ENCODE measurements at places on chromosomes 16 and 17.

DNA sequence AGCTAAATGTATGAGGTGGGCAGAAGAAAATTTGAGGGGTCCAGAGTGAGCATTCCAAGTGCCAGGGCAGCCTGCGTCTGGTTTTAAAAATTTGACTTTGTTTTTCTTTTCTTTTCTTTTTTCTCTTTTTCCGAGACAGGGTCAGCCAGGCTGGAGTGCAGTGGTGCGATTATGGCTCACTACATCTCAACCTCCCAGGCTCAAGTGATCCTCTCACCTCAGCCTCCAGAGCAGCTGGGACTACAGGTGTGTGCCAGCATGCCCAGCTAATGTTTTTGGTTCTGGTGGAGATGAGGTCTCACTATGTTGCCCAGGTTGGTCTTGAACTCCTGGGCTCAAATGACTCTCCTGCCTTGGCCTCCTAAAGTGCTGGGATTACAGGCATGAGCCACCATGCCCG, 15.6 kb downstream of the SMPD3 start:
- DNase-seq: no peak

- DNase-seq: peak; percentile 64
Observed at GRCh38 chr16:14302399-14303181, 231.5 kb downstream of the MRTFB start.

DNA sequence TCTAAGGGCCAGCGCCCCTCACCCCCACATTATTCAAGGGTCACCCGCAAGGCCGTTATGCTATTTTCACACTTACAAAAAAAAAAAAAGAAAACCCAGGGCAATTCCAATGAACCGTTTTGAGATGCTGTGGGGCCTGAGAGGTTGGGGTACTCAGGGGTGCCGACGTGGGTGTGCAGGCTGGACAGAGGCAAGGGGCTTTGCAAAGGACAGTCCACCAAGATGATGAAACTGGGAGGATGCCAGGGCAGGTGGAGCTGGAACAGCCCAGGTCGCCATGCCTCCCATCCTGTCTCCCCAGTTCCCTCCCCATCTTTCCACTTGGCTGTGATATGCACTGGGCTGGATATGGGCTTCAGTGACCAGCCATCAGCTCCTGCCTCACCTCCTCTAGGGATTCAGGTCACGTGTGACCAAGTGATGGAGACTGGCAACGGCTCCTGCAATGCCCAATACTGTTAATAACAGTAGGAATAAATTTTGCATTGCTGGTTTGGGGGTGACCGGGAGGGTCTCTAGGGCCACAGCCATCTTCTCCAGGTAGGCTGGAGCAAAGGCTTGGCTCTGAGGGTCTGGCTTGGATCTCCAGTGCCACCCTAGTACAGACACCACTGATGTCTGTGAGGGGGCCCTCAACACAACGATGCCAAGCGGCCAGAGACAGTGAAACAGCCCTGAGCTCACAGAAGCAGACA, 151.3 kb upstream of the TNRC6C start:
- no peak for DNase-seq

DNA sequence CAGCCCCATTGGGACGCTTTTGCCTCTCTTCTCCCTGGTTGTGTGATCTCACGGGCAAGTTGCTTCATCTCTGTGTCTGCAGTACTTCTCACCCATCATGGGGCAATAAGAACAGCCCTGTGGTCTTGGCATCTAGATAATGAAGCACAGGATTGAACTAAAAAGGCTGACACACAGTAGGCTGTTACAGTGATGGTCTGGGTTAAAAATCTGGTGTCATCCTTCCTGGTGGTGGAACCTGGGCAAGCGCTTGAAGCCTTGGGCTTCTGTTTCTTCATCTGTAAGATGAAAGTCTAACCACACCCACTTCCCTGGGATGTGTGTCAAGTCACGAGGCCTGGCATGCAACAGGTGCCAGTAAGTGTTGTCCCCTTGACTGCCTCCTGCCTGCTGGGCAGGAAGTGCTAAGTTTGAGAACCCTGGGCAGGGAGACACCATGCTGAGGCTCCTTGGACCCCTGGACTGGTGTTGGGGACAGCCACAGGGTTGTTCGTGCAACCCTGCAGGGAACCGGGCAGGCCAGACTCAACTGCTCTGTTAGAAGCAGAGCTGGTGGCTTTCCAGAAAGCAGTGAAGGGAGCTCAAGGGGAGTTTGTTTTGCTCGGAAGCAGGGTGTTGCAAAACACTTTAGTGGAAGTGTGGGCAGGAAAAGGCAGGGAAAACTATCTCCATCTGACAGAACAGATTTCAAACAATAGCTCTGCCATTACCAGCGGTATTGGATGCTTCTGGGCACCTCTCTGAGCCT, 5.9 kb upstream of the MAP2K3 start:
- peak; percentile 33 for DNase-seq

GRCh38 chr16:14509675-14510132, 120.4 kb downstream of the PARN start:
- DNase-seq: peak; percentile 43

DNA sequence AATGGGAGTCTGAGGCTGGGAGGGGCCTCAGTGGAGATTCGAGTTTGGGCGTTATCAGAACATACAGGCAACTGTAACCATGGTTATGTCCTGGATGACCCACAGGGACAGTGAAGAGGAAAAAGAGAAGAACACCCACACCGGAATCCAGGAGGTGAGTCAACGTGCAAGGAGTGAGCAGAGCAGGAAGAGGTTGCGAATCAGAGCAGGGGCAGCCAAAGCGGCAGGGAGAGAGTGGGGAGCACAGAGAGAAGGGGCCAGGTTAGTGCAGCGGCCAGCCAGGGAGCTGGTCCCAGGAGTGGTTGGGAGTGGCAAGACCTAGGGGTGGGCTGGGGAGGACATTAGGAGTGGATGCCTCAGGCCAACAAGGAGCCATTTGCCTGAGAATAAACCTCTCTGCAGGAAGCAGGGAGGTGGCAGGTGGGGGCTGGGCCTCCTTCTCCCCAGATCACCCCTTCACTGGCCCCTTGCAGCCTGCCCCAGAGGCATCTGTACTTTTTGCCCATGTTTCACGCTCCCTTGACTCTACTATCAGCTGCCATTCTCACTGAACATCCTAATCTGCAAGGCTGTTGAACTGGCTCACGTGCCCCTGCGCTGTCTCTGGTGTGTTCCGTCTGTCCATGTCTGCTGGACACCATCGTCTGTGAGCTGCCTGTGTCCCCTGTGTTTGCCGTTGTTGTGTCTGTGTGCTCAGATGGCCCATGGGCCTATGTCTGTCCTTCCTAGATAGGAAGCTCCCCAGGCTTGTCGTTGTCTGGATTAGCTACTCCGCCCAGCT, 5.1 kb downstream of the KRT13 start:
- DNase-seq: peak; percentile 55

DNA sequence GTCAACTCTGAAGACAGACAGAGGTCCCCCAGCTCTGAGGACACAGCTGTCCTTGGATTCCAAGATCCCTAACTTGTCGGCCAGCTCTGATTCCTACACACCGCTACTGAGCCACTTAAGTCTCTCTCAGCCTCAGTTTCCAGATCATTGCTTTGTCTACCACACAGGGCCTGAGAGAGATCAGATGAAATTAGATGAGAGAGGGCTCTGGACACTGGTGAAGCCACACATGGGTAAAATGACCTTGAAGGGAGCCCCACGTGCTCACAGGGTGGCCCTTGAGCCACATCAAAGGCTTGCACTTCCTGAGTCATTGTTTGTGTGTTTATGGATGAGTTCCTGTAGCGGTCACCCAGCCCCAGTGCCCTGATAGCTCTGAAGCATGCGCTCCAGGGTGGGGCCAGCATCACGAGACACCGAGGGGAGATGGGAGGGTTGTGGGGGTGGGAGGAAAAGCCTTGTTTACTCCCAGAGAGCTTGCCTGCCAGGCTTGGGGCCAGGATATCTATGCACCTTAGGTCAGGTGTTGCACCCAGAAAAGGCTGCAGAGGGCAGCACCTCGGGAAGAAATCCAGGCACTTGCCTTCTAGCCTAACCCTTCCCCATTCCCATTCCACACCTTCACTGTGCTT, 32.7 kb upstream of the SLC6A2 start:
- no peak for DNase-seq

GRCh38 chr17:62611728-62612127, 15.7 kb upstream of the MRC2 start:
- DNase-seq: no peak

DNA sequence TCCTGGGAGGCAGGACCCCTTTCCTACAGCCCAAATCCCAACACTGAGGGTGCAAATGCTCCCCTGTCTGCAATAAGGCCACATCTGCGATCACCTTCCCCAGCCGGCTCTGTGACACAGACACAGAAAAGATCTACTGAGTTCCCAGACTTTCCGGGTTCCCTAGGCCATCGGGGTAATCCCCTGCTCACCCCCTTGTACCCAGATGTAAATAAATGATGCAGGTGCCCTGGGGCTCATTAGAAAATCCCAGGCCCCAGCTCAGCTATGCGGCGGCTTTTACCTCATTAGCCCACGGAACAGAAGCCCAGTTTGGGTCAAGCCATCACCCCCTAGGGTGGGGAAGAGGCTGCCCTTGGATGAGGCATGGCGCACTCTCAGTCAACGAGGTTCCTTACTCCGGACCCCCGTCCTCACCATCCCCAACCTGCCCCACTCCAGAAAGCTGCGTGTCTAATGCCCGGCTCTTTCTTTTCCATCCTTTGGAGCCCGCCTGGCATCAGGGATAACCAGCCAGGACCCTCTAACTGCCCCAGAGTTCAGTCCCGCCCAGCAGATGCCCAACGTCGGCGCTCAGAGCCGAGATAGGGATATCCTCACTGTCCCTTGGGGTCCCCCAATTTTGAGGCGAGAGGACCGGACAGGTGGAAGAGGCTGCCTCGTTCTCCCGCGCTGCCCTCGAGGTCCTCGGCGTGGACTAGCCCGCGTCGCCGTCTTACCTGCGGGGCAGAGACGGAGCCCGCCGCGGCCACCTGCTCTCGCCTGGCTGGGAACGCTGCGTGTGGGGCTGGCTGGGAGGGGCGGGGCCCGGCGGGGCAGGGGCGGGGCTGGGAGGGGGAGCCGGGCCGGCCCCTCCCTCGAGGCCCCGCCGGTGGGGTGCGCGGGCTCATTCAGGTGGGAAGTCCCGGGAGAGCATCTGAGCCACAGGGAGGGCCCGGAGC, at the start of gene ZNF385C:
Gene ZNF385C, minus strand, starts transcription at position 783 of the 941 bp plus-strand sequence. CDS start 35,417 bp downstream, outside the sequence.
- DNase-seq: peak; percentile 45

GRCh38 chr16:19380328-19380727, 37.4 kb upstream of the TMC5 start:
- no peak for DNase-seq

DNA sequence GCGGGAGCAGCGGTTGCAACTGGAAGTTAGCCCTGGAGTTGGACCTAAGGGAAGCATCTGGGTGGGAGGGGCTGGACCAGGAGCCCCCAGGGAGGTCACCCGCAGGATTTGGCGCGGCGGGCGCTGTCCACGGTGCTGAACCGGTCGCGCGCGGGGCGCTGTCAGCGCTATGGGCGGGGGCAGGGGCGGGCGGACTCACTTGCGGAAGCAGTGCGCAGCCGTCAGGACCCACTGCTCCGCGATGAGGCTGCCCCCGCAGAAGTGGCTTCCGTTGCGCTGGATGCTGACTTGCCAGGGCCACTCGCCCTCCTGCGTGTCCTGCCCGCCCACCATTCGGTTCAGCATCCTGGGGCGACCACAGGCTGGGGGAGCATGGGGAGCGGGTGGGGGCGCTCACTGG, 4.5 kb downstream of the PRSS27 start:
- DNase-seq: peak; percentile 84

DNA sequence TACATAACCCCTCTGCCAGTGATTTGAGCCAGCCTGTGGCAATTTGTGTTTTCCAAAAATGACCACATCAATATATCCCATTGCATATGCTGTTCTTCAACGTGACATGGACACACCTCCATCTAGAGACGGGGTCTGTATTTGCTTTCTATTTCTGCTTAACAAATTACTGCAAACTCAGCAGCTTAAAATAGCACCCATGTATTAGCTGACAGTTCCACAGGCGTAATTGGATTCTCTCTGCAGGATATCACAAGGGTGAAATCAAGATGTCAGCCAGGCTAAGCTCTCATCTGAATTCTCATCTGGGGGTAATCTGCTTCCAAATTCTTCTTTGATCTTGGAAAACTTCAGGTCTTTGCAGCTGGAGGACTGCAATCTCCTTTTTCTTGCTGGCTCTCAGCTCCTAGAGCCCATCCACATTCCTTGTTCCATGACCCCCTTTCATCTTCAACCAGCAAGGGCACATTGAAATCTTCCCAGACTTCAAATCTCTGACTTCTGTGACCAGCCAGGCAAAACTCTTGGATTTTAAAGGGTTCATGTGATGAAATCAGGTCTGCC, 8.2 kb downstream of the KRT9 start:
- no peak for DNase-seq

DNA sequence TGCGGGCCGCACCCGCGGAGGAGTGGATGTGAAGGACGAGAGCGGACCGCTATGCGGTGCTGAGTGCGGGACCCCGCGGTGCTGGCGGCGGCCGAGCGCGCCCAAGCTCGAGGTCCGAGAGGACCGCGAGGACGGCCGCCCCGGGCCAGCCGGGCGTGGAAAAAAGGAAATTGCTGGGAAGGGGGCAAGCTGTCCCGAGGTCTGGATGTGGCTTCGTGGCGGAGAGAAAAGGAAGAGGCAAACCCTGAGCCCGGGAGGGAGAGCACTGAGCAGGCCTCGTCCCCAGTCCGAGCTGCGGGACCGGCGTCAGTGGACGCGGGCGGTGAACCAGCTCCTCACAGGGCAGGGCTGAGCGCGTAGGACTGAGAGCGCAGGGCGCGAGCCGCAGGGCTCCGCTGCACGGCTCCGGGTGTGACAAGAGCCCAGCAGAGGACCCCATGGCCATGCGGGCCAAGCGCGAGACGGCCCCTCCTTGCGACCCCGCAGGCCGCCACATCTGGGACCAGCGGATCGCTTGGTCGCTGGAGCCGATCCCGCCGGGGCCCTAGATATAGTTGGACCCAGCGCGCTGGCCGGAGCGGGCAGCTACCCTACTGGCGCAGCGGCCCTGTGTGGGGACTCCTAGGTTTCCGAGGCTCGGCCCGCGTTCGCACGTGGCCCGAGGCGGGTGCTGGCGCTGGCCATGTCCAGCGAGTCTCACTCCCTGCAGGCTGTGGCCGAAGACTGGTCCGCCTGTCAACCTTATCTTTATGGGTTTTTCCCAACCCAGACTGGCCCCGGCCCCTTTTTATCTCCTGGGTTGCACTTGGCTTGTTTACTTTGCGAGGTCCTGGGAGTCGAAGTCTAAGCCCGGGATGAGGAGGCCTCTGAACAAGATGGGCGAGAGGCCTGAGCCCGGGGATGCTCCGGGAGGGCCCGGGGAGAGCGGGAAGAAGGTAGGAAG, 2.4 kb downstream of the TBX4 start:
- DNase-seq: no peak

DNA sequence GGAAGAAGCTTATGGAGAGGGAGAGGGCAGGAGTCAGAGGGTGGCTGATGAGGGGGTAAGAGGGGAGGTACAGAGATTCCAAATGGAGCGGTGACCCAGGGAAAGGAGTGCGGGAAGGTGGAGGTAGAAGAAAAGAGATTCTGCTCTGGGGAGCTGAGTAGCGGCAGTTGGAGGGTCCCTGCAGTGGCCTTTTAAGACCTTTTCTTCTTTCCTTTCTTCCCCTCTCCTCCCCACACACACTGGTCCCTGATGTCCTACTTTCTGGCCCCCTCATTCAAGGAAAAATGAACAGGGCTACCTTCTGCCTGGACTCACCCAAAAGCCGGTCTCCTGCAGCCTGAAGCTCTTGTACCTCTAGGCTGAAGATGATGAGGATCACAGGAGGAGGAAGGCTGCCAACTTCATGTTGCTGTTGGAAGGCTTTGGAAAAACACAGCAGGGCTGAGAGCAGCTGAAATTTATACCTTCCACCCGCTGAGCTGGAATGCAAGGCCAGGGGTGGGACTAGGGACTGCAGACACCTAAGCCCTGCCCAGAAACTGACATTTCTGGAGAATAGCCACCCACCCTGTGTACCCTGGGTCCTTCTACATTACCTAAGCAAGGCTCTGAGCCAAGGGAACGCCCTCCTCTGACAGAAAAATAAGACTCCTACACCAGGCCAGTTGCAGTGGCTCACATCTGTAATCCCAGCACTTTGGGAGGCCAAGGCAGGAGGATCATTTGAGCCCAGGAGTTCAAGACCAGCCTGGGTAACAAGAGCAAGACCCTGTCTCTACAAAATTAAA, 9.4 kb upstream of the HEATR6 start:
- peak; percentile 45 for DNase-seq

Measured in GM03348 (cell line).